EL (cell line): ENCODE measurements at places on chromosomes 3 and 15.

GRCh38 chr15:68479870-68480269, 47.9 kb upstream of the ITGA11 start:
- DNase-seq = no peak

DNA sequence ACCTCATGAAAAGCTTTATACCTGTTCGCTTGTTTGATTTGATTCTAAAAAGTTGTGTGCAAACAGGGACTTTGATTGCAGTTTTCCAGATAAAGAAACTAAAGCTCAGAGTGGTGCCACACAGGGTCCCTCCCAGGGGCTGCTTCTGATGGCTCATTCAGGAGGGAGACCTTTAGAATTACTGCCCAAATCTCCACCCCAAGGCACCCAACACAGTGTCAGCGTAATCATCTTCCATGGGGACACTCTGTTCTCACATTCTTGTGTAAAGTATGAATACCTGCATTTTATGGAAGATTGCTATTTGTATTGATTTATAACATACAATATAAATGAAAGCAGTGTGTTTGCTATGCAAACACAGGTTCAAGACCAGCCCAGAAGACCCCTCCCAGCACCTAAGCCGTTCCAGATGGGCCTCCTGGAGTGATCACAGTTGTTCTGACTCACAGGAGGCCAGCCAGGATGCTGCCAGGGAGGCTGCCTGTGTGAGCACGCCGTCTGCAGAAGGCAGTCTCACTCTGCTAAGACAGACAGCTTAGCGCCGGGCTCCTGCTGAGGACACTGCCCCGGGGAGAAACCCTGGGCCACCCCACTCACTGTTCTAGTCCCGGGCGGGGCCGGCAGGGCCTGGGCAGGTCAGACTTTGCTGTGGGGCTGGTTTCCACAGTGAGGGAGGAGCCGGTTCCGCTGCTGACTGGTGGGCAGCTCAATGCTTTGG, 185.6 kb downstream of the FAM43A start:
- DNase-seq = peak; percentile 87

DNA sequence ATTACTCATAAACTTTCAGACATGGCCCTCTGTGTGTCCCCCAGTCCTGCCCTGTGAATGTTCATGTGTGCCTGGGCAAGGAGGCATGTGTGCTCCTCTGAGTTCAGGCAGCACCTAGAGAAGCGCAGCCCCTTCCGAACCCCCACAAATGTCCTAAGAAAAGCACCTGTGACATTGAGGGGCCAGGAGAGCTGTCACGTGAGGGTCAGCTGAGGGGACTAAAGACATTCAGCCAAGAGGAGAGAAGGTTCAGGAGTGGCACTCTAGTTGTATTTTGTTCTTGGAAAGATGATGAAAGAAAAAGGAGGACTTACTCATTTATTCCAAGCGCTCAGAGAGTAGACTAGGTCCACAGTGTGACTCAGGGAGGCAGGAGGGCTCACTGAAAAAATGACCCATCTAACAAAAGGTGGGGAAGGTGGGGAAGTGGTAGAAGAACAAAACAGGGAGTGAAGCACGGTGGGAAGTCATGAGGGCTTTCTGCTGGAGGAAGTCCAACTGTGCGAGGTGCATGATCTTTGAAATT, 28.1 kb upstream of the ELP6 start:
- DNase-seq = no peak

GRCh38 chr3:14377838-14378169, 24.6 kb upstream of the SLC6A6 start:
- DNase-seq = no peak

DNA sequence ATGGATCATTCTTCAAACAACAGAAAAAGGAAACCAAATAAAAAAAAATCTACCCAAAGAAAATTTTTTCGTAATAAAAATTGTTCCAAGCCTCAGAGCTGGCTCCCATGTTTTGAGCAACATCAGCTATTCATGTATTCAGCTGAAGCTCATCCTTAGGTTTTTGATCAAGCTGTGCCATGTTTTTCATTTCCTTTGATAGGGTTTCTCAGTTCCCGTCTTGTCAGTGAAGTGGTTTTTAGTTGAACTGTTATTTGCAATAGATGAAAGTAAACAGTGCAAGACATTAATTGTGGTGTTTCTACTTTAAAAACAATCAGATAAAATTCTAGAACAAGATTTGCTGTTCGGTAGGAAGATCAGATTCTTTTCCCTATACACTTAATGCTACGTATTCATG, 55.4 kb upstream of the SPTSSB start:
- DNase-seq = no peak

DNA sequence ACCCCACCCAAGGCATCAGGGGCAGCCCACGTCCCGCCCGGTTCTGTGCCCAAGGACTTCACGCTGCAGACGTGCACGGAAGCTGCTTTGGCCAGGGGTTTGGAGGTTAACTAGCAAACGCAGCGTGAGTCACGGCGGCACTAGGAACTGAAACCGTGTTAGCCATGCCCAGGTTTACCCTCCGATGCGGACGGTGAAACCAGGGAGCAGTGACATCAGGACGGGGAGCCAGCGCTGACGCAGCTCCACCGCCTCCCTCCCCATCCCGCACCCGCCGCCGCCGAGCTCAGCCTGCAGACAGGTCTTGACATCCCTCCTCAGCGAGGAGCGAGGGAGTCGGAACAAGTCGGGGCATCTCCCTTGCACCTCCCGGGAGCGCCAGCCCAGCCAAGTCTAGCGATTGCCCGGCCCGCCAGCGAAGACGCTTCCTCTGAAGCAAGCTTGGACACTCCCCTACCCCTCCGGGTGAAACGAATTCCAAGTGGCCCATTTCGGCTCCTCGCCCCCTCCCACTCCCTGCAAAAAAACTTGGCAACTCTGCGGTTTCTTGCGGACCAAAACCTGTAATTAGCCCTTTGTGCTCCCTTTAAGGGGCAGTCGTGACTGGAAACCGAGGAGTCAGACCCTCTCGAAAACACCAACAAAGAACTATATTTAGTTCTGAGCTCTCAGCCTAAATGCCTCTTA, 1.4 kb upstream of the RAP2B start:
- DNase-seq = peak; percentile 90
